Left lung (tissue), 14 donors: ENCODE measurements at places on chromosomes 5 and 9. TPM values are rescaled to one million over a fixed set of nuclear protein-coding genes. Genes with fewer than 3 reads are reported as not detected.
A peak's percentile ranks its signal among the peaks of the same experiment; 100 is the strongest.

GRCh38 chr5:95669540-95669939 is 13.3 kb downstream of the SPATA9 start:
- H3K27ac ChIP-seq, result no peak overlapping the region
- peak; percentile 64 for DNase-seq
- no peaks in the 10 kb centered on the region for H3K27me3 ChIP-seq
- H3K4me3 ChIP-seq, result no peak overlapping the region
- H3K4me1 ChIP-seq, result peaks cover 4% of the 10 kb centered on the region

The GMCL2 gene
- total RNA-seq, result not detected

GRCh38 chr9:91714020-91714806 is 235.8 kb downstream of the ROR2 start:
- H3K4me3 ChIP-seq, result peak overlapping the region; percentile 31
- H3K27me3 ChIP-seq, result peaks cover 18% of the 10 kb centered on the region
- H3K4me1 ChIP-seq, result no peaks in the 10 kb centered on the region
- no peak overlapping the region for H3K27ac ChIP-seq

The PCDHGA9 gene
- total RNA-seq, result 4.6 TPM

The CREBRF gene
- 34.4 TPM for total RNA-seq

The RNF224 gene
- total RNA-seq, result 0.18 TPM

DNA sequence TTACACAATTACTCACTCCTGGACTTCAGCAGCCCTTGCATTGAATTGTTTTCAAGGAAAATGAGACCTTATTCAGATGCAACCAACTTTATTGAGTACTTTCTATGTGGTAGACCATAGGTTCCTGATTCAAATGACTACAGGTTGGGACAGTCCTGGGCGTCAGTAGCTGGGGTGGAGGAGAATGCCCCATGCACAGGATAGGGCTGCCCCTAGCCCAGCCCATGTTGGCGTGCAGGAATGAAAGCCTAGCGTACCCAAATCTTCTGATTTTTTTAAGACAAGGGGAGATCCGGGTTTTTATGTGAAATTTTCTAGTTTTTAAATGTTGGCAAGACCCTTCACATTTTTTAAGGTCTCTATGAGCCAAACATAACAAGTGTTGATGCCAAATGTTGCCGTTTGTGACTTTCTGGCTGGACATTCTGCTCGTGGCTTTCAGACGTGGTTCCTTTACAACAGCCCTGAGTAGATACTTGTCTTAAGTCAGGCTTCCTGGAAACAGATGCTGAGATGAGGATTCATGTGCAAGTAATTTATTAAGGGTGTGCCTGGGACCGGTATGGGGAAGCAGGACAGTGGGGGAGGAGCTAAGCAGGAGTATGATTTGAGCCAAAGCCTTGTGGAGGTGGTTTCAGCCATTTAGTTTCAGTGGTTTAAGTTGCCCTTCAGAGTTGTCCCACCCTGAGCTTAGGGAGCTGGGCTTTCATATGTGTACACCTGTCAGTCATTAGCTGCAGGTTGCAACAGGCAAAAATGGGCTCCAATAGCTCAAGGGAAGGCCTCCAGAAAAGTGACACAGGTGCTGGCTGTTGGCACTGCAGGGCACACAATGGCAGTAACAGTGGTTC is 154.1 kb downstream of the NTRK2 start:
- DNase-seq, result no peak
- H3K4me3 ChIP-seq, result no peak overlapping the region
- no peaks in the 10 kb centered on the region for H3K4me1 ChIP-seq
- no peaks in the 10 kb centered on the region for H3K36me3 ChIP-seq
- no peak overlapping the region for H3K27ac ChIP-seq

DNA sequence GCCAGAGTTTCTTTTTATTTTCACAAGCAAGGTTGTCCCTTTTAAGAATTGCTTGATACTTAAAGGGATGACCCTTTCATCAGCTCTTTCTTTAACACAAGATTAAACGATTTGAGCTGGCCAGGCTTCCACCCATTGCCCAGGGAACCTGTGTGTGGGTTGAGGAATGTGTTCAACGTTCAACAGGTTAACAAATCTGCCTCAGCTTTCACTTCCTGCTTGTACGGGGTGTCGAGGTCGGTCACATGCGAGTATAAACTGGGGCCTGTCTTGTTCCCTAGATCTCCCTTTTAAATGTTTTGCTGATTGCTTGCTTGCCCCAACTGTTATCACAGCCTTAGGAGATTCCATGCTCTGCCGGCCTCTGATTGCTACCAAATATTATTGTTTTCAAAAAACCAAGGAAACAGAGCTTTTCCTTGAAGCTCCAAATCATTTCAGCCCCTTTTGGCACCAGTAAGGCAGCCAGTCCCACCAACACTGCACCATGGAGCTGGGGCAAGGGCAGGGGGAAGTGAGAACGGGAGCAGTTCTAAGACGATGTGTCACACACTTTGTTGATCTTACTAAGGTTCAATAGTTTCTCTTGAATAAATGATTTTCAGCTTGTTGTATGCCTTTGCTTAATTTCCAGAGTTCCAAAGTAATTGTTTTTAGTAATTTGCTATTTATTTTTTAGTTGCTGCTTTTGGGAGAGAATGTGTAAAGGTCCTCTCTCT is 10.7 kb upstream of the CLK4 start:
- H3K27me3 ChIP-seq, result no peaks in the 10 kb centered on the region
- H3K27ac ChIP-seq, result no peak overlapping the region
- H3K36me3 ChIP-seq, result no peaks in the 10 kb centered on the region
- no peaks in the 10 kb centered on the region for H3K4me1 ChIP-seq

DNA sequence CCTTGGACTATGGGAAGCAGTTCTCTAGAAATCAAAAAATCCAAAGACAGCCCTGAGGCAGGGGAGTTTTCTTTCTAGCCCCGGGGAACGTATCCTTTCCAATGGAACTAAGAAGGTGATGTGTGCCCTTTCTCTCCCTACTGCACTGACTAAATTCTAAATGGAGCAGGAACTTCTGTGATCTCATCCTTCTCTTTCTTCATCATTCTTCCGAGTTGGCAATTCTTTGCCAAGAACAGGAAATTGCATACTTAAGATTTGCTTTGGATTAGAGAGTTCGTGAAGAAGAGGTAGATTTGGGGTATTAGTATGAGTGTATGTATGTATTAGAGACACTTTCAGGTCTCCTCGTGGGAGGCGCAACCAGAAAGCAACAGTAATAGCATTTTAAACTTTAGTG is 178.0 kb upstream of the PIK3R1 start:
- H3K27ac ChIP-seq, result no peak overlapping the region
- no peak overlapping the region for H3K4me3 ChIP-seq
- no peak for DNase-seq
- no peaks in the 10 kb centered on the region for H3K36me3 ChIP-seq
- no peaks in the 10 kb centered on the region for H3K27me3 ChIP-seq
- no peaks in the 10 kb centered on the region for H3K4me1 ChIP-seq

The INSYN2B gene
- total RNA-seq, result 0.10 TPM

The PTPDC1 gene
- total RNA-seq, result 10.3 TPM

GRCh38 chr9:14902561-14902960 is 7.7 kb downstream of the FREM1 start:
- H3K36me3 ChIP-seq, result no peaks in the 10 kb centered on the region
- no peak overlapping the region for H3K4me3 ChIP-seq
- no peaks in the 10 kb centered on the region for H3K27me3 ChIP-seq
- H3K4me1 ChIP-seq, result no peaks in the 10 kb centered on the region

DNA sequence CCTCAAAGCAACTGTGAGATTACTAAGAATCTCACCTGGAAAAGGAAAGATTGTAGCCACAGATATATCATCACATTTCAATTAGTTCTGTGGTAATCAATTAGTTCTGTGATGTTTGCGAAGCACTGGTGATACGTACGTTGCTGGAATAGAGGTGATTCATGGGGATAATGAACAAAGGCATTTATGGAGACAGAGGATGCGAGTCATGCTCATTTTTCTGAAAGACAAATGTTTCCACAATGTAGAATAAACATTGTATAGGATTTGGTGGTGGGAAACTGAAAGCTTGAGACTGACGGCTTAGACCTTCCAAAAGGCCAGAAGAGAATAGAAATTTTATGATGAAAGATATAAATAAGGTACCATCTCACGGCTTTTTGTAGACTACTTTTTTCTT is 507.3 kb upstream of the TYRP1 start:
- no peak for DNase-seq
- no peaks in the 10 kb centered on the region for H3K27me3 ChIP-seq

DNA sequence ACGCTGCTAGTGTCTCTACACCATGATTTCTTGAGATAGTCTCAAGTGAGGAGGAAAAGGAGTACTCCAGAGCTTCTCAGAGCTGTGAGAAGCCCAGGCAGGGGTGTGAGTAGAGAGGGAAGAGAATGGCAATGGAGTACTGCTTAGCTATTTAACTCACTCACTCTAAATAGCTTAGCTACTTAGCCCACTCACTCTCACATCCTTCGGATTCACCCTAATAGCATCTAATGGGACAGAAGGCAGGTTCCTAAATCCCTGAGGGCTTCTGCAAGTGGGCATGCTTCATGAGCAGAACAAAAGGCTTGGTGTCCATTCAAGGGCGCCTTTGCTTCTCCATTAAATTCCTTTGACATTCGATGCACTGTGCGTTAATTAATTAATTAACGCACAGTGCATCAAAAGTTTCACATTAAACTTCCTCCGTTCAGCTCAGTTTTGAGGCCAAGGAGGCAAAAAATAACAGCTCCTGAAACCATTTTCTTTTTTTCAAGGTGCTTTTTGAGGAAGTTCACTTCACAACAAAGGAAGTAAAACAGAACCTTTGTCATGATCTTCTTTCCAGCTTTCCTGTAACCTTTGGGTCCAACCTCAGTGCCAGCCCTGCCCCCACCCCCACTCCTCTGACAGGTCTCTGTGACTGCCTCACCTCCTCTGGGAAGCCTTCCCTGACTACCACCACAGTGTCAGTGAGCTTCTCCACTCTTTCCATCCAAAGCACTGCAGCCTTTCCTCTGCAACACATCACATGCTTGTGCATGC is 294.0 kb downstream of the SEC61B start:
- H3K4me1 ChIP-seq, result no peaks in the 10 kb centered on the region
- H3K4me3 ChIP-seq, result no peak overlapping the region
- DNase-seq, result no peak
- H3K27me3 ChIP-seq, result no peaks in the 10 kb centered on the region
- H3K27ac ChIP-seq, result no peak overlapping the region

GRCh38 chr5:64634997-64635686 is 55.2 kb upstream of the SHISAL2B start:
- no peak overlapping the region for H3K27ac ChIP-seq
- DNase-seq, result no peak
- H3K27me3 ChIP-seq, result no peaks in the 10 kb centered on the region
- H3K4me1 ChIP-seq, result no peaks in the 10 kb centered on the region
- H3K4me3 ChIP-seq, result no peak overlapping the region
- H3K36me3 ChIP-seq, result no peaks in the 10 kb centered on the region

The KIF3A gene
- total RNA-seq, result 8.9 TPM
